ENCODE measurements at places on chromosomes 4 and X.

DNA sequence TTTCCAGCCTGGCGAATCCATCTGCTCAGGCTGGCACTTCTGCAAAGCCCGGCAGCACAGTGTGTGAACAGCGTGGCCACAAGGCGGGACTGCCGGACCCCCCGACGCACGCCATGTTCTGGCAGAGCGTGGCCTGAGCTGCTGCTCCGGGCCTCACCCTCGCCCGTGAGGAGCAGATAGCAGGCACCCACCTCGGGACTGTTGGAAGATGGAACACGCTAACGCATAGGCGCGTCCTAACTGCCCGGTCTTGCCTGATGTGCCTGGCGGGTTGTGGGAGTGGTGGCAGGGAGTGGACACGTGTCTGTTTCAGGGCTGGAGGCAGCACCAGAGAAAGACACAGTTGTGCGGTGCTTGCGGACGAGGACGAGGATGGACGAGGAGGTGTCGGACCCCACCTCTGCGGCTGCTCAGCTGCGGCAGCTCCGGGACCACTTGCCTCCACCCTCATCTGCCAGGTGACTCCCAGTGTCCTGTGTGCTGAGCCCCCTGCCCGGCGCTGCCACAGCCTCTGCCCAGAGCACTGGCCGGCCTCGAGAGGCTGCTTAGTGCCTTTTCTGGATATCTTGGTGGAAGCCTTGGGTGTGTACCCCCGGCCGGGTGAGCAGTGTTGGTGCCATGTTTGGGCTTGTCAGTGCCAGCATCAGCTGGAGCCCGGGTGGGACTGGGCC is 28.2 kb downstream of the UVSSA start:
- DNase-seq, result no peak

GRCh38 chr4:142396279-142396678 is 449.8 kb downstream of the INPP4B start:
- no peak for DNase-seq

DNA sequence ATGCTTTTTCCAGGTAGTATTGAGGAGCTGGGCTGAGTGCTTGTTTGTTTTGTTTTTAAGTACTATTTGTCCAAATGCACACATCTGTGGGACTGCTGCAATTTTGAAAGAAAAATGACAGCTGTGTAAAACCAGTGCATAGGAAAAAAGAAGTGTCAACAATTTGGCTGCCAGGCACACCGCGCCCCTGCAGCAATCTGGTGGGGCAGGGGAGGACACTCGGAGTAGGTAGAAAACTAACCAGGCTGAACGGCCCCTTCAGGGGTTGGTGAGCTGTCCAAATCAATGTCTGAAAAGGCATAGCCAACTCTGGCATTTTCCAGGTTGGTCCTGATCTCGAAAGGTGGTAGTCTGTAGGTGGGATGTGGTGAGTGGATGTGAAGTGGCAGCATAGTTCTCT is 1.1 kb downstream of the LDOC1 start:
- DNase-seq, result no peak

GRCh38 chrX:20432048-20432447 is 165.3 kb upstream of the RPS6KA3 start:
- no peak for DNase-seq

DNA sequence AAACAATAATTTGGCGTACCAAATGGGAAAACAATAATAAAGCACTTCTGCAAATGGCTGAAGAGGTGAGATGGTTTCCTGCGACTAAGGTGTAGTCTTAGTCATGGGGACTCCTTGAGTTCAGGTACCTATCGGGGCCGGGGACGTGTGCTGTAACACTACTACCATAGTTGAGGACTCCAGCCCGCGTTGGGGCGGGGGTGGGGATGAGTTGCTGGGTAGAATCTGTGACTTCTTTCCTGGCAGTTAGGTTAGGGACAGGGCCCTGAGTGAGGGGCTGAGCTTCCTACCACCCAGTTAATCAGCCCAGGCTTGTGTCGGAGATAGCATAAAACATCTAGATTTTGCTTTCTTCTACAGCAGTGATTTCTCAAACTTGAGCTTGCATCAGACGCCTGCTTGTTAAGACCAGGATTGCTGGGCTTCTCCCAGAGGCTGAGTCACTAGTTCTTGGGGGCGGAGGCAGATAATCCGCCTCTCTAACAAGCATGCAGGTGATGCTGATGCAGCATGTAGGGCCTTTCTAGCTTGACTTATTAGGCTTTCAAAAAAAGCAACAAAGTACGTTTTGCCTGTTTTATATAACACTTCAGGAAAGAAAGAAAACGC is 30.2 kb downstream of the RBBP7 start:
- no peak for DNase-seq

DNA sequence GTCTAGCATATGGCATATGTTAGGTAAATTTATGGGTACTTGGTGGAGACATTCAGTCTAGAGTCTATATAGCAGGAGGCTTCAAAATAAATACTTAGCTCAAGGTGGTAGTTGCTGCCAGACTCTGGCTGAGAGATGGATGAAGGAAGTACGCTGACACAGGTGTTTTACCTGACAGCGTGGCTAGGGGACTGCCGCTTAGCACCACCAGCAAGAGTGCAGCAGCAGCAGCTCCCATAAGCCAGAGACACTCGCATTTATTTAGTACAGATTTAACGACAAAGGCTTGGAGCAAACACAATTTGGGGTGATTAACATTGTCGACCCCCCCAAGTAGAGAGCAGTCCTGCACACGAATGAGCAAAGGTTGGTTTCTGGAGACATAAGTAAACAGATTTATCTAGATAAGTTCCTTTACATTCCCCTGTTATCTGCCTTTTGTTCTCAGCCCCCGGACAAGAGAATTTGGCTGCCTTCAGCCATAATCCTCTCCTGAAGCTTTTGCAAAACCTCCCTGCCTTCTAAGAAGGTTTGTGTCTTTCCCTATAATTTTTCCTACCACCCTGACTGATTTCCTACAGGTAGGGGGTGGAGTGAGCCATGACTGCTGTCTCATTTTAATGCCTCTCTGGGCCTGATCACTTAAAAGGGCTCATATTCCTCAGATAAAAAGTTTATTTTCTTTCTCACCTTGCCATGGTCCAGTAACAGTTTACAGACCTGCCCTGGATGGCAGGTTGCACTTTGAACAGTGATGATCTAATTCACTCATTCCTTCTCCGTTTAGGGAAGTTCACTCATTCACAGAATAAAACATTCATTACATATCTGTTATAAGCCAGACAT is 64.6 kb downstream of the RHOH start:
- no peak for DNase-seq

- DNase-seq, result no peak
Measured at GRCh38 chrX:150268839-150269355, 94.2 kb upstream of the MAMLD1 start.

DNA sequence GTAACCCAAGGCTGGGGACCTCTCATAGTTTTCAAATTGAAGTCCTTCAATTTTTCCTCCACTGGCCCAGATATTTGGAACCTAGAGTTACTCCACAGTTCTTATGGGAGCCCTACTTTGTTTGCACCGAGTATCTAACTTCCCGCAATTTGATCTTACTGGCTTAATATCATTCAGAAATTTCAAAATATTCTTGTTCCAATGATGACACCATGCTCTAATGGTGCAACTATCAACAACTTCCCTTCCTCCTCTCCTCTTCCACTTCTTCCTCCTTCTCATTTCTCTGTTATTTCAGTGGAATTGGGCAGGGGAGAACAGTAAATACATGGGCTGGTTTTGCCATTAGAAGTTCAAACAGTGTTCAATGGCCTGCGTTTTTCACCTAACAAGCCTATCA is 20.2 kb downstream of the PDCL2 start:
- no peak for DNase-seq

- no peak for DNase-seq
Measured at GRCh38 chr4:63505714-63506460, 903.4 kb downstream of the TECRL start.

DNA sequence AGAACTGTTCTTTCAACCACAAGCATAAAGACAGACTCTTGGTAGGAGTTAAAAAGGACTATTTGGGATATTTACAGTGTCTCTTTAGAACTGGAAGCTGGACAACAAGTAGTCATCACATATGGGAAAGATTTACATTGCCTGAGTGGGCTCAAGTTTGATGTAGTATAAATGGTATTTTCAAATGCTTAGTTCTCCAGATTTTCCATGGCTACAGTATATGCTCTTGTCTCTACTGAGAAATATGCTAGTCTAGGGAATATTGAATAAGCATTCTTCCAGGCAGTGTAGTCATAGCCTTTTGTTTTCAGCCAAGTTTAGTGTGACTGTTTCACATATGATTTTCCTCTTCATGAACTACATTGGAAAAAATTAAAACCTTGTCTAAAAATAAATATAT is 315.6 kb downstream of the ARHGAP24 start:
- no peak for DNase-seq

GRCh38 chr4:2924765-2925301 is 38.4 kb downstream of the NOP14 start:
- no peak for DNase-seq

GRCh38 chr4:138199568-138200235 is 42.4 kb downstream of the SLC7A11 start:
- no peak for DNase-seq

DNA sequence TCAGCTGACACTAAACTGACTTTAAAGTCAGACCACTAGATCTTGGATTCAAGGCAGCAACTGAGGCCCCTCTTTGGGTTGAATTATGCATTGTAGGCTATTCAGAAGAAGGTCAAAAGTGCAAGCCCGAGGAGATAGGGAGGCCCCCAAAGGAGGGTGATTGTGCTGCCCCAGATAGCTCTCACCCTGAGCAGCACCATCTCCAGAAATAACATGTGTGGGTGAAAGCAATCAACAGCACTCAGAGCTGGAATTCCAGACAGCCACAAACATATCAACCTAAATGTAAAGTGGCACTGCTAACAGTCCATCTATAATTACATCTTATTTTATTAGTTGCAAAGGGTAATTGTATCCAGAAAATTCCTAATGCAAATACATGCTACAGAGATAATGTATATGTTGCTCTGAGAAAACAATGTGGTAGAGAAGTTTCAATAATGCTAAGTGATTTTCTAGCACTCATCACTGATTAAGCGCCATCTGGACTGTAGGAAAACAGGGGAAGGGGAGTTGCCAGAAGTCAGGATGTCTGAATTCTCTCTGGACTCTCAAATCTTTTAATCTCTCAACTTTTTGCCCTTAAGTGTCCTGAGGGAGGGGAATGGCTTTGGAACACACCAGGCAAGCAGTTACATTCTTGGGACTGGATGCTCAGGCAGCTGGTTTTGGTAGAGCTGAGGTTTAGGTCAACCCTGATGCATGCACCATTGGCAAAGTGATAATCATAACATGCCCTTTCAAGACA is 61.8 kb upstream of the SFRP2 start:
- DNase-seq, result no peak

- no peak for DNase-seq
Measured at GRCh38 chr4:16869594-16870245, 28.7 kb downstream of the LDB2 start.

DNA sequence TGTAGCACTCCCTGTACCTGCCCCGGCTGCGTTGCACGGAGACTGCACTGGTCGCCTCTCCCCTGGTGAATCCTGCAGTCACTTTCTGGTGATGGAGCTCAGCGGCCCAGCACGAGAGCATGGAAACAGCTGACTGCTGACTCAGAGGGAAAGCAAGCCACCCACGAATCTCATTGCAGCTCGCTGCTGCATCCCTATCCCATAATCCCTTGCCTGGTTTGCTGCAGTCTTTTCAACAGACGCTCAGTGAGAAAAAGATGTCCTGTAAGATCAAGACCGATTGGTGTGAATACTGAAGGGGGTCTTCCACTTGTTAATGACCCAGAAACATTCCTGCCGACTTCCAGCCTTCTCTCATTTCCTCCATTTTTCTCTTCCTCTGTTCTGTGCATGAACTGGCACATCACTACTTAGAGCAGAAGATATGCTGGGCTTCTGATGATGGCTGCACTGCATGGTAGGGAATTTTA is 52.9 kb downstream of the TRIM2 start:
- peak; percentile 67 for DNase-seq

DNA sequence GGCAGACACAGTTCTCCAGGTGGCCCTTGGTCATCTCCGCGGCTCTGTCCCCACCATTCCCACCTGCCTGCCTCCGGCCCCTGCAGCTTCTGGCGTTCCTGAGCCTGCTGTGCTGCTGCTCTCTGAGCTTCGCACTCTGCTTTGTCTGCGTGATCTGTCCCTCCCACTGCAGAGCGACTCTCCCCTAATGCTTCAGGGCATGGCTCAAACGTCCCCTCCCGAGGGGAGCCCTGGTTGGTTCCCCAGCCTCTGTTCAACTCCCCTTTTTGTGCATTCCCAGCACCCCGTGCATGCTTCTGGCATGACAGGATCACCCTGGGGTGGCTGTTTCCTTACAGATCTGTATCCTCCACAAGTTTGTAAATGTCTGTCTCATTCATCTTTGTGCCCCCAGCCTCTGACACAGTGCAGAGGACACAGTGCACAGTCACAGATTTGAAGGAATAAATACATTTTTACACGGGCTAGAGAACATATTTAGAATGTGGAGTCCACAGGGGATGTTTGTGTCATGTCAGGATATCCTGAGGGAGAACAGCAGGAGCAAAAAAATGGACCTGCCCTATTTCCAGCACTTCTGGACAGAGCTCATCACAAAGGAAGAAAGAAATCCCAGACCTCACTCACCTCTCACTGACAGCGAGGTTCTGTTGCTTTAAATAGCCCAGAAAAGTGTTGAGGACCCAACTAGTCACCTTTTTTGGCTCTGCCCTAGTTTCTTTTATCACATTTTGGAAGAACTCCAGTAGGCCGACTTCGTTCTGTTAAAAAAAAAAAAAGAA is 72.6 kb downstream of the GATB start:
- DNase-seq, result no peak

GRCh38 chrX:131068945-131069719 is 11.0 kb downstream of the ARHGAP36 start:
- DNase-seq, result peak; percentile 29

GRCh38 chr4:110310795-110311194 is 112.4 kb upstream of the ELOVL6 start:
- no peak for DNase-seq

DNA sequence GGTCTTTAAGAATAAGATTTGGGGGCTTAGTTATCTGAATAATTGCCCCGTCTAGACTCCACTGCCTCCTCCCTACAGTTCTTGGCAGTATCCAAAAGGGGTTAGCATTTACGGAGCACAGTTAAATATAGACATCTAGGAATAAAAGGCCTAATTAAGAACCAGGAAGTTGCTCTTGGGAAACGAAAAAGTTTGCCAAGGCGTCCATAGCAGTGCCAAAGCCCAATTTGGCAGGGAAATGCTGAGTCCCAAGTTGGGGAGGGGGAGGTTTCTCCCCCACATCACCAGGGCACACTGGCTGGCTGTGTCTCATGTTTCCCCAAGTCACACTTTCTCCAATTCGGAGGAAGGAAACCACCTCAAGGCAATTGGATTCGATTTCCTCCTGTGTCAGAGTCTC is 338.7 kb downstream of the FBXW7 start:
- DNase-seq, result no peak

DNA sequence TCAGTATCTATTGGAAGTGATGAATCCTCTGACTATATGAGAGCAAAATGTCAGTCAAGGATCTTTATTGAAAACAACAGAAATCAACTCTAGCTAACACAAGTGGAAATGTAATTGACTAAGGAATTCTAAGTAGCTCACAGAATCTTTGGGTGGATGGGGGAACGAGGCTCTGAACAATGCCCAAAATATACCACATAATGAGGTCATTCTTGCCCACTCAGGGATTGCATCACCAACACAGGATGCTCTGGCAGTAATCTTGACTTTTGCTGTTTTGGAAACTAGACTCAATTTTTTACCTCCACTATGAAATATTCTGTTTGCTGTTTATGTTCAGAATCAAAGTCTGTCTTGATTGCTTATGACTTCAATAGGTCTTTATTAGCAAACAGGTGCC is 127.4 kb upstream of the UNC5C start:
- DNase-seq, result no peak

GRCh38 chr4:32775049-32775448 is 2054.9 kb downstream of the PCDH7 start:
- no peak for DNase-seq
